ENCODE measurements at places on chromosomes 3 and 15. TPM values are rescaled to one million over a fixed set of nuclear protein-coding genes. Genes with fewer than 3 reads are reported as not detected.
A peak's percentile ranks its signal among the peaks of the same experiment; 100 is the strongest.

- DNase-seq, result no peak
Observed at GRCh38 chr3:52005571-52005986, 9.9 kb upstream of the RPL29 start.

Gene UROC1
- total RNA-seq, result not detected

- DNase-seq, result peak; percentile 6
Observed at GRCh38 chr15:99423186-99424130, 142.3 kb upstream of the MEF2A start.

Gene FRG2C
- not detected for total RNA-seq

- DNase-seq, result no peak
Observed at GRCh38 chr3:181805703-181806102, 94.0 kb downstream of the SOX2 start.

GRCh38 chr3:80241791-80242190 lies 474.0 kb upstream of the ROBO1 start:
- DNase-seq, result no peak

Gene USP3
- total RNA-seq, result 17.2 TPM

Gene SLC6A1
- 0.77 TPM for total RNA-seq

- DNase-seq, result peak; percentile 19
Observed at GRCh38 chr15:35308802-35309201, 223.7 kb upstream of the NANOGP8 start.

DNA sequence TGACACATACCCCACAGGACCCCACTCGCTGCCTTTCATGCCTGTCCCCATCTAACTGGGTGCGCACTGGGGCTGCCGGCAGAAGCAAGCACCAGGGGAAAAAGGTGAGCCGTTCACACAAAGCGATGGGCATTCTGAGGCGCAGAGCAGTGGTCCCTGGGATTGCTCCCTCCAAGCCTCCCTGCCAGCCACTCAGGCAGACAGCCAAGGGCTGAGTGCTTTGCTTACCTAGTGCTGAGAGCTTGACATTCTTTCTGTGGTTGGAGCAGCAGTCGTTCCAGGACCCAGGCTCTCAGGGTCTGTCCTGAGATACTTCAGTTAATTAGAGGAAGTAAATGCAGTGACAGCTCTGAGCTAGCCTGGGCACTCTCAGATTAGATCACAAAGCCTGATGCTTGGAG lies 5.7 kb downstream of the ESYT3 start:
- peak; percentile 61 for DNase-seq

Gene TMEM43
- total RNA-seq, result 44.4 TPM

DNA sequence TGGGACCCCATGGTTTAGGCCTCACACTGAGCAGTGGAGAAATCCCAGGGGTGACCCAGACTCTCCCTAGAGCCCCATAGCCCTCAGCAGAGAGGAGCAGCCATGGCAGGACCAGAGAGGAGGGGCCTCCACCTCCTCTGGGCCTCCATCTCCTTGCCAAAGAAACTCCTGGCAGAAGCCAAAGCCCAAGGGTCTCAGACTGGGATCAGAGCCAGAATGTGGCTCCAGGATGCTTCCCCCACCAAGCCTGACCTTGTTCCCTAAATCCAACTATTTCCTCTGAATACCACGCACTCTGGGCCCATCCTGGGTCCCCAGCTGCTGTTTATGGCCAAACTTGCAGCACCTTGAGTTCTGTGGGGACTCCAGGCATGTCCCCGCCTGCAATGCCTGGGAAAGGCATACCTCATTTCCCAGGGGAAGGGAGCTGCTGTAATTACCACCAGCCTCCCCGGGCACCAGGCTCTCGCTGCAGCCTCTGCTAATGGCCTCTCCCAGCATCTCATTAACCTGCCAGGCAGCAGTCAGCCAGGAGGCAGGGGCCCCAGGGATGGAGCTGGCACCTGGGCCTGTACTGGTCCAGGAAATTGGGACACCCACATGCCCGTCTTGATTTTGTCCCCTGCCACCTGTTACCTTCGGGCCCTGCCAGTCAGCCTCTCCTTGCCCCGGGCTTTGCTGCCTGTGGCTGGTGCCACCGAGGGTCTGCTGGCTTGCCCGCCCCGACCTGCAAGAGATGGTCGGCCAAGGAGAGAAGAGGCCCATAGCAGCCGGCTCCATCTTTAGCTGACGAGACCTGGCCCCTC lies 4.6 kb downstream of the CCDC9B start:
- no peak for DNase-seq

GRCh38 chr15:74835312-74835823 lies 7.6 kb downstream of the ULK3 start:
- peak; percentile 57 for DNase-seq

Measured in left ventricle myocardium inferior (tissue), 1 donor.